CD4-positive, CD25-positive, alpha-beta regulatory T cell (primary cell): ENCODE measurements at places on chromosomes 11 and 22. TPM values are rescaled to one million over a fixed set of nuclear protein-coding genes. Genes with fewer than 3 reads are reported as not detected.

- no peaks in the 10 kb centered on the region for H3K27me3 ChIP-seq
- peaks cover 44% of the 10 kb centered on the region for H3K4me1 ChIP-seq
- H3K27ac ChIP-seq: no peak overlapping the region
- no peak for DNase-seq
- no peak overlapping the region for H3K4me3 ChIP-seq
Measured at GRCh38 chr11:931385-931784, 5.7 kb downstream of the AP2A2 start.

OR8G5 gene
- polyA plus RNA-seq: not detected

DNA sequence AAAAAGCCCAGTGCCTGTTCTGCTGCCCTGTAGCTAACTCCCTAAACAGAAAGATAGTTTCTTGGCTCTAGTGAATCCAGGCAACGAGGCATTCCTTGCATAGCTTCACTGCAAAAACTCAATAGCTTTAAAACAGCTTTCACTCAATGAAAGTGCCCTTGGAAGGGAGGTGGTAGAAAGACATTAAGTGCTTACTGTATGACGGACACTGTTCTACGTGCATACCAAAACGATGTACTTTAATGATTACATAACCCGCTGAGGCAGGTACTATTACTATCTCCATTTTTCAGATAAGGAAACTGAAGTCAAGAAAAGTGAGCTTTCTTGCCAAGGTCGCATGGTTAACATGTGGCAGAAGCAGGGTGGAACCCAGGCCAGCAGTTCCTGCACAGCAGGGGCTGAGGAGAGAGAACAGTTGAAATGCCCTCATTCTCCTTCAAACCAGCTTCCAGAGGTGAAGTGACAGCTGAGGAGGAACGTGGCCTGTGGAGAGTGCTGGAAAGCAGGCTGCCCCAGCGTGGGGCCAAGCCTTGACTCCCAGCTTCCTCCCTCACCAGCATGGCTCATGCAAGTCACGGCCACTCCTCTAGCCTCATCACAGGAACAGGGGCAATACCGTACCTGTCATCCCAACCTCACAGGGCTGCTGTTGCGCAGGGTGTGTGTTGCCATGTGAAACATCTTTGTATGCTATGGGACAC lies 227.5 kb upstream of the NARS2 start:
- H3K27me3 ChIP-seq: no peaks in the 10 kb centered on the region
- no peak for DNase-seq
- H3K4me1 ChIP-seq: no peaks in the 10 kb centered on the region
- H3K27ac ChIP-seq: no peak overlapping the region
- H3K4me3 ChIP-seq: no peak overlapping the region

CCDC82 gene
- 26.2 TPM for polyA plus RNA-seq

DNA sequence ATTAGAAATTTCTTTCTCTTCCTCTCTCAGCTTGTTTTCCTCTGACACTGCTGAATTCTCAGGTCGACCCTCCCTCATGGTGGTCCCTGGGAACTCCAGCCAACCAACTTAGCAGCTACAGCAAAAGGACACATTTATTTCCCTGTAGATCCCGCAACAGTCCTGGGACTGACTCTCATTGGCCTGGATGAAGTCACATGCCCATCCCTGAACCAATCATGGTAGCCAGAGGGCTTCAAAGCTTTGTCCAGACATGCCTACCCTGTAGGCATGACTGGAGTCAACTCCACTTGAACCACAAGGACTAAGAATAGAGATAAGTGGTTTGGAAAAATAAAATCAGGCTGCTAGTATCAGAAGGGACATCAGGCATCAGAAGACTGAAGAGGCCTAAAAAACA lies 84.6 kb upstream of the LRRC55 start:
- no peak for DNase-seq
- H3K27me3 ChIP-seq: peaks cover 1% of the 10 kb centered on the region
- H3K27ac ChIP-seq: no peak overlapping the region
- no peaks in the 10 kb centered on the region for H3K36me3 ChIP-seq
- no peaks in the 10 kb centered on the region for H3K4me1 ChIP-seq

- no peak overlapping the region for H3K27ac ChIP-seq
- no peaks in the 10 kb centered on the region for H3K36me3 ChIP-seq
- no peaks in the 10 kb centered on the region for H3K4me1 ChIP-seq
- H3K4me3 ChIP-seq: no peak overlapping the region
- H3K27me3 ChIP-seq: no peaks in the 10 kb centered on the region
Measured at GRCh38 chr11:64084951-64085710, 49.4 kb downstream of the FLRT1 start.

- DNase-seq: no peak
- H3K36me3 ChIP-seq: no peaks in the 10 kb centered on the region
- H3K27ac ChIP-seq: no peak overlapping the region
- H3K27me3 ChIP-seq: peaks cover 2% of the 10 kb centered on the region
Measured at GRCh38 chr22:49676783-49677494, 150.7 kb downstream of the BRD1 start.

DNA sequence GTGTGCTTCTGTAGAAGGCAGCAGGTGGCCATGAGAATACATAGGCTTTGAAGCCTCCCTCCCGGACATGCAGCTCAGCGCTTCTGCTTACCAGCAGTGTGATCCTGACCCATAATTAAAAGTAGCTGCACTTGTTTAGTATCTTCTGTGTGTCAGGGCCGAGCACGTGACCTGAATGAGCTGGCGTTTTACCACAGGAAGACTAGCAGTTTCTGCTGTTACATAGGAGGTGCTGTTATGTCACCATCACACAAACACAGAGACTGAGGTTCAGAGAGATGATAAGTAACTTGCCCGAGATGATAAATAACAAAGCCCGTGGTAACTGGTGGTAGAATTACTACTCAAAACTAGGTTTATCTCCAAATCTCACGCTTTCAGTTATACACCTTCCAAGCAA lies 329.5 kb downstream of the OPCML start:
- no peaks in the 10 kb centered on the region for H3K36me3 ChIP-seq
- no peak overlapping the region for H3K27ac ChIP-seq
- DNase-seq: no peak
- H3K4me3 ChIP-seq: no peak overlapping the region
- H3K27me3 ChIP-seq: no peaks in the 10 kb centered on the region

WNT11 gene
- not detected for polyA plus RNA-seq

GRCh38 chr11:62574363-62575071 lies 826 bp upstream of the EEF1G start:
- H3K36me3 ChIP-seq: peaks cover 56% of the 10 kb centered on the region
- H3K4me1 ChIP-seq: peaks cover 35% of the 10 kb centered on the region
- no peaks in the 10 kb centered on the region for H3K27me3 ChIP-seq
- peak overlapping the region; percentile 85 for H3K4me3 ChIP-seq
- H3K27ac ChIP-seq: peak overlapping the region; percentile 78

- no peak for DNase-seq
- no peaks in the 10 kb centered on the region for H3K27me3 ChIP-seq
- no peak overlapping the region for H3K27ac ChIP-seq
- no peaks in the 10 kb centered on the region for H3K4me1 ChIP-seq
- H3K4me3 ChIP-seq: no peak overlapping the region
- H3K36me3 ChIP-seq: no peaks in the 10 kb centered on the region
Measured at GRCh38 chr11:93031386-93031785, 61.9 kb downstream of the MTNR1B start.

GRCh38 chr11:130190371-130190881 lies 30.8 kb downstream of the ST14 start:
- H3K27me3 ChIP-seq: no peaks in the 10 kb centered on the region
- no peaks in the 10 kb centered on the region for H3K4me1 ChIP-seq
- H3K36me3 ChIP-seq: no peaks in the 10 kb centered on the region
- no peak overlapping the region for H3K27ac ChIP-seq
- DNase-seq: no peak

PAX6 gene
- not detected for polyA plus RNA-seq

RASD2 gene
- not detected for polyA plus RNA-seq

- DNase-seq: no peak
- no peak overlapping the region for H3K27ac ChIP-seq
- H3K4me1 ChIP-seq: no peaks in the 10 kb centered on the region
- no peaks in the 10 kb centered on the region for H3K27me3 ChIP-seq
- no peaks in the 10 kb centered on the region for H3K36me3 ChIP-seq
Measured at GRCh38 chr11:69174841-69175240, 19.1 kb downstream of the SMIM38 start.

DNA sequence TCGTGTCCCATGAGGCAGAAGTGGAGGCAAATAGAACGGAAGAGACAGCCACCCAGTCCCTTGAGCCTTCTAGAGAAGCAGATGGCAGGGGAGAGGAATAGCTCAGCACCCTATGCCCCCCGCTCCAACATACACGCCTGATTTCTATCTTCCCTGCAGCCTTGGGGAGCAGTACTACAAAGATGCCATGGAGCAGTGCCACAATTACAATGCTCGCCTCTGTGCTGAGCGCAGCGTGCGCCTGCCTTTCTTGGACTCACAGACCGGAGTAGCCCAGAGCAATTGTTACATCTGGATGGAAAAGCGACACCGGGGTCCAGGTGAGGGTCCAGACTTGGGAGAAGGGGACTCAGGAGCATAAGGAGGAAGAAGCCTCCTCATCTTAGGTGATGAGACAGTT lies 6.6 kb downstream of the DPF2 start:
- H3K4me3 ChIP-seq: no peak overlapping the region
- no peaks in the 10 kb centered on the region for H3K27me3 ChIP-seq
- no peak for DNase-seq
- peaks cover 61% of the 10 kb centered on the region for H3K36me3 ChIP-seq
- no peak overlapping the region for H3K27ac ChIP-seq

TMEM126B gene
- 76.7 TPM for polyA plus RNA-seq

GRCh38 chr11:120031612-120032600 lies 106.0 kb downstream of the TRIM29 start:
- H3K36me3 ChIP-seq: no peaks in the 10 kb centered on the region
- H3K4me3 ChIP-seq: no peak overlapping the region
- no peak for DNase-seq

DNA sequence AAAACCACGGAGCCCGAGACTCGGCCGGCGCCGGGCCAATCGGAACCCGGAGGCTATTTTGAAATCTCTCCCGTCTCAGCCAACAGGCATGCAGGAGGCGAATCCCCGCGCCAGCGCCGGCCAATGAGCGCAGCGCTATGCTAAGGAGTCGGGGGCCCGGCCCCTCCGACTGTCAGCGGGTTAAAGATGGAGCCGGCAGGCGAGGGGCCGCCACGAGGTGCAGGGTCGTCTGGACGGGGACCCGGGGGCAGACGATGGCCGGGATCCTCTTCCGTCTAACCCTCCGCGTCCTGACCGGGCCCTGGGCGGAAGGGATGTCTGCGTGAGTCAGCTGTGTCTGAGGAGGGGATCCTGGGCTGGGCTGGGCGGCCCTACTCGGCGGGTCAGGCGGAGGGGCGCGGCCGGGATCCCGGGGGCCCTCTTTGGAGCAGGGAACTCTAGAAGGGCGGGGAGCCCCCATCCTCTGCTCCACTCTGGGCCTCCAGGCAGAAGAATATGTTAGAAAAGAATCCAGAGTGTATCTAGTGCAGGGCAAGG lies 10.0 kb downstream of the SDF2L1 start:
- H3K27ac ChIP-seq: no peak overlapping the region
- H3K4me3 ChIP-seq: peak overlapping the region; percentile 74
- peak; percentile 91 for DNase-seq
- H3K27me3 ChIP-seq: no peaks in the 10 kb centered on the region
- H3K36me3 ChIP-seq: no peaks in the 10 kb centered on the region

LRRC4C gene
- polyA plus RNA-seq: not detected

BTBD18 gene
- polyA plus RNA-seq: 0.44 TPM

DNA sequence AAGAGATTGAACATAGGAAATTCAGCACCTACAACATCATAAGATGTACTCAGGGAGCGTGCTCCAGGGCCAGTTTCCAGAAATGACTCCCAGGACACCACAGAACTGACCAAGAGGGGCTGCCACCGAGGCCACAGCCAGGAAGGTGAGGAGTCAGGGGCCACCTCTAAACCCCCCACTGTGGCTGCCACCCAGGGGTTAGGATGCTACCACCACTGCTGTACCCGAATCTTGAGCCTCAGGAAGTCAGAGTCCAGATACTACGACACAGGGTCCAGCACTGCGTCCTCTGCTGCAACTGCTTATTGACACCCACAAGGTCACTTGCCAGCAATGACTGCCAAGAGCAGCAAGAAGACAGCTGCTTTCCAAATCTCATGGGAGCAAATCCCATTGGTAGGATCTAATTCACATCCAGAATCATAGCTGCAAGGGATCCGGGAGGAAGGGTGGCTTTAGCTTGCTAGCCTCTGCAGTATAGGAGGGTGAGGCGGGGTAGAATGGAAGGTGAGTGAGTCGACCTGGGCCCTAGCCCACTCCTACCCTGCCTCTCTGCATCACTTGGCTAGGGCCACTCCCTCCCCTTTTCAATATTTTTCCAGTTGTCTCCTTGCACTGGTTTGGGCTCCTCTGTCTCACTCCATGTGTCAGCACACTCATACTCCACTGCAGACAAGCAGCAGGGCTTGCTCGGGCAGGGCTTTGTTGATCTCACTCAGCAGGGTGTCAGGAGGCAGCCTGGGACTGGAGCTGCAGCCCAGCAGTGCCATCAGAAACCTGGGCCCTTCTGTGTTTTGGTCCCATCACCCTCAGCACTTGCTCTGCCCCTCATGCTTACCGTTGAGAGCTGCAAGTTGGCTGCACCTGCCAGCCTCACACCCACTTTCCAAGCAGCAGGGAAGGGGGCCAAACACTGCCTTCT lies 18.1 kb upstream of the CYTH4 start:
- H3K27me3 ChIP-seq: no peaks in the 10 kb centered on the region
- DNase-seq: no peak
- no peaks in the 10 kb centered on the region for H3K36me3 ChIP-seq
- H3K4me3 ChIP-seq: no peak overlapping the region
- H3K4me1 ChIP-seq: peaks cover 25% of the 10 kb centered on the region
- H3K27ac ChIP-seq: no peak overlapping the region
